Activated CD4-positive, alpha-beta memory T cell treated with anti-CD3 and anti-CD28 coated beads for 36 hours (primary cell): ENCODE measurements at places on chromosomes 5 and 9.

DNA sequence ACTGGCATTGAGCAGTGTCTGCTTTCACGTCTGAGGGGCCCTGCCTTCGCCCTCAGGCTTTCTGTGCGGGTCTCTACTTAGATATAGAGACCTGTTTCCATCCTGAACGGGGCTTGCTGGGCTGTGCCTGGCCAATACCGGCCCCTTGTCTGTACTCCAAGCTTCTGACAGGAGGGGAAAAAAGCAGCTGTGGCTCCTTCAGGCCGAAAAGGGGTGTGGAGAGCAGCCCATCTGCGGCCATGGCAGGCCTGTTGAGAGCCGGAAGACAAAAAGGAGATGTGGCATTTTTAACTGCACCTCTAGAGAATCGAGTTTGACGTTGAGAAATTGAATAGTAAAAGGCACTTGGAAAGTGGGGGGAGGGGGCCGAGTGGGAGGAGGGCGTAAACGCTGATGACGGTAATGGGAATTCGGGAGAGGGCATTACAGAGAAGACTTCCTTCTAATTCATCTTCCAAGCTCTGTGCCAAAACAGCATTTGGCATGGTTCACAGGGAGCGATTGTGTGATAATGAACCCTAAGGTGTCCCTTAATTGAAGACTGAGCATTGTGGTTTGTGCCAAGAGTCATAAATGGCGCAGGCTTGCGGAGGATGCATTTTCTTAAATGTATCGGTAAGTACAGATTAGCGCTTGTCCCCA is 25.1 kb upstream of the PRDM12 start:
- no peak for DNase-seq

GRCh38 chr9:98204692-98205091 is 12.3 kb upstream of the CORO2A start:
- DNase-seq, result no peak

DNA sequence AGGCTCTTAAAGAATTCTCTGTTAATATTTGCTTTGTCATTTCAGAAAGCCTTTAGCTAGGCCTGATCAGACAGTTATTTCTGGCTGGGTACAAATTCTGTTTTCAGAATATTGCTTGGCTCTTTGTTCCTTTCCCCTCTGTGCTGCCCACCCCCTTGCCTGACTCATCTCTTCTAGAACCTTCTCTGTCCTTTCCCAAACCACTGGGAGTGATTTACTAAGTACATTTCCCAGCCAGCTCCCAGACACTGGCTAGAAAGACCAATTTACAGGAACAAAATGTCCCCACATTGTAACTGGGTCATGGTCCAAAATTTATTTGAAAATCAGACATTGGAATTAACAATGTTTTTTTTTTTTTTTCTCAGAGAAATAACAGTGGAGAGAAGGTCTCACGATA is 133.1 kb upstream of the MAP1B start:
- DNase-seq, result no peak

DNA sequence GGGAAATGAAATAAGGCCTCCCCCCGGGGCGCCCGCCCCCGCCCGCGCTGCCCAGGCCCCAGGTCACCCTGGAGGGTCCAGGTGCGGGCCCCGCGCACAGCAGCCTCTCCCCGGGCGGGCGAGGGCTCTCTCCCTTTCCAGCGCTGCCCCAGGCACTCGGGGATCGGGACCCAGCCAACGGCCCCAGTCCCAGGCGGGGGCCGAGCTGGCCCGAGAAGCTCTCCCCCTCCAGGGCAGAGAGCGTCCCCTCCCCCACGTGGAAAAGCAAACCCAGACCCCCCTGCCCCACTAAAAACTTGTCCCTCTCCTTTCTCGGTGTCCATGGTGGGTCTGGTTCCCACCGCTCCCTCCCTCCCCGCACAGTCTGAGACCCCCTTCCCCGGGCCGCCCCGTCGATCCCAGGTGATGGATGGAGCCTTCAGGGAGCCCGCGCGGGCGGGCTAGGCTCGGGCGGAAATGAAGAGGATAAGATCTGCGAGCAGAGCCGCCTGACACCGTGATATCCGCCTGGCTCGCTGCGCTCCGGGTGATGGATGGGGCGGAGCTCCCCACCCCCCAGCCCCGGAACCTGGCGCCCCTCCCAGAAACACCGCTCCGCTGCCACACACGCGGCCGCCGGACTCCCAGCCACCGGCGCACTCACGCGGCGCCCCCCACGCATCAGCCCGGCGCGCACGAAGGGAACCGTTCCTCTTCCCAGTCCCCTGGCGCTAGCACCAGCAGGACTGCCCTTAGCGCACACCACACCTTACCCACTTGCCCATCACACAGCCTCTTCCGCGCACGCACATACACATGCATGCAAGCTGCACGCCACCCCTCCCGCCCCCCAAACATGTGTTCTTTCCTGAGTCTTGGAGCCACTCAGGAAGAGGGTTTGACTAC is 81.7 kb upstream of the ZBTB43 start:
- DNase-seq, result peak; percentile 85

GRCh38 chr5:174045470-174046025 is at the start of gene NSG2:
Gene NSG2 (plus strand): TSS chr5:174045706. CDS start chr5:174046756, 1,050 bp downstream.
- peak; percentile 59 for DNase-seq

DNA sequence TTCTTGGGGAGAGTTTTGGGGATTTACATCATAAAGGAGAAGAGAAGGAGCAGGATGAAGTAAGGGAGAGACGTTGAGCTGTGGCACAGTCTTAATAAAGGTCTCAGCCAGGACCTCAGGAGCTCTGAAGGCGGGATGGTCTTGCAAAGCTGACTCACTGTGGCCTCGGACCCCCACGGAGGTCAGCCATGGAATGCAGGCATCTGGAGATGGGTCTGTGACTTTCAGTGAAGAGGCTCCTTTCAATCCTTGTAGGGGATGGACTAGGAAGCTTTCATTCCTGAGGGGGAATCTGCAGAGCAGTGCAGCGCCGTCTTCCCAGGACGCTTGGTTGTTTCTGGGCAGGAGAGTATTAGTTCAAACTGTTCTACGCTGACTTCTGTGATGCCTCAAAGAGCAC is 65.7 kb upstream of the BASP1 start:
- DNase-seq, result no peak

DNA sequence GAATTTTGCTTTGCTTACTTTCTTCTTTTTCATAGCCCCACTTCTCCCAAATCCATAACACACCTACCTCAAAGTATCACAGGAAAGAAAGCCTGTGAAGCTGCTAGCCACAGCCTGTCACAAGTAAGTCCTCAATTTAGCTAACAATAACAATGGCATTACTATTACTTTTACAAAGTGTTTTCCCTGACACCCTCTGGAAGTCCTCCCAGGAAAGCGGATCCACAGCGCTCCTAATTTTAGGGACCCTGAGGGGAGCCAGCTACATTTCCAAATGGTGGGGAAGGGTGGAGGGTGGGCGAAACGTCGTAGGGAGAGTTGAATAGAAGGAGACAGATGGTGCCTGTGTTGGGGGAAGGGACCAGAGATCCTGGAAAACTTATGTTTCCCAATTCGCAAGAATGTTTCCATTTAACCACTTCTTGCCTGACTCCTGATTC is 523 bp upstream of the WWC1 start:
- DNase-seq, result no peak

GRCh38 chr9:73231203-73231602 is 79.5 kb downstream of the ANXA1 start:
- no peak for DNase-seq

DNA sequence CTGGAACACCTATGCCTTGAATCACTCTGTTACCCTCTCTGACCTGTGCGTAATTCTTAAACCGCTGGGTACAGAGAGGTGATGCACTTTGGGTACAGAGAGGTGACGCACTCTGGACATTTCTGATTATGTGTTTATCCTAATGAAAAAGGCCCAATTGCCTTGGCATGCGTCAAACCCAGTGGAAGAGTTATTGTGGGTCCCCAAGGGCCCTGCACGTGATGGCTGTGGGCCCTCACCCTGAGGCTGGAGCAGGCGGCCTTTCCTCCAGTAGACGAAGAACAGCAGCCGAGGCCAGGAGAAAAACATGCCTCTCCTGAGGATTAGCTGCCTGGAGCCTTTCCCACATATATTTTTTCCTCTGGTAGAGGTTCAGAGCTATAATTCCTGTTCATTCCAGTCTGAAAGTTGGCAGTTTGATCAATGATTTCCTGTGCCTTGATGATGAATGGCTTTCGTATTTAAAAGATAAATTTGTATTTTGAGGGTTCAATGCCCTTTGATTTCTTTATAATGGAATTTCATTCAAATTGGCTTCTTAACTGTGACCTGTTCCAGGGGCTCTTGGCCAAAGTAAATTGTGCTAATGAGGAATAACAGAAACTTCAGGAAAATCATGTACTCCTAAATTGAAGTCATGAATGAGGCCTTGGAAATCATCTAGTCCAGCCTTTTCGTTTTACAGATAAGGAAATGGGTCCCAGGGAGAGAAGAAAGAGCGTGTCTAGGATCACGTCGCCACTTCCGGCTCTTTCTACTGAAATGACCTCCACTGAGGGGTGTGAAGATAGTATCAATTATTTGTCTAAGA is 22.8 kb downstream of the ACER2 start:
- no peak for DNase-seq

DNA sequence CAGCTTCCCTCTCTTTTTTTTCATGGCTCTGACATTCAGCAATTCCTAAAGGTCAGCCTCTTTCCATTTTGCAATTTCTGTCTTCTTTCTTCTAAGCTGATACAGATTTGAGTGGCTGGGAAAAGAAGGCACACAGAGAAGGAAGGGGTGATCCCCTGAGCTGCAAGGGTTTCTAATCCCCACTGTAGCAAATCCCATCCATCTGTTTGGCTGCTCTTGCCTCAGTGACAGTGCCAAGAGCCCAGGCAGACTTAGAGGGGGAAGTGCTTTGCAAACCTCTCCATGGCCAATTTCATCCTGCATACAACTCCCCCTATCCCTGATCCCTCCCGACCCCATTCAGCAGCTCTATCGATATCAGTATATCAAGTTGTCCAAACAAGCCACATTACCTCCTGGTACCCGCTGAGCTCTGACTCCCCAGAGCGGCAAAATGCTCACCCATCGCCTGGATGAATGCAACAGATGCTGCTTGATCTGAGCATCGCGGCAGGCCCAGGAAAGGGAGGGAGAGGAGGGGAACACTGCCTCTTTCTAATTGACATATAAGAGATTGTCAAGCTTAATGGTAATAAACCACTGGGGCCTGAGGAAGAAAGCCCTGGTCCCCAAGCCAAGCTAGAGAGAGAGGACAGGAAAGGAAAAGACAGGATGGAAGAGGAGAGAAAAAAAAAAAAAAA is 268.9 kb downstream of the ASTN2 start:
- no peak for DNase-seq

DNA sequence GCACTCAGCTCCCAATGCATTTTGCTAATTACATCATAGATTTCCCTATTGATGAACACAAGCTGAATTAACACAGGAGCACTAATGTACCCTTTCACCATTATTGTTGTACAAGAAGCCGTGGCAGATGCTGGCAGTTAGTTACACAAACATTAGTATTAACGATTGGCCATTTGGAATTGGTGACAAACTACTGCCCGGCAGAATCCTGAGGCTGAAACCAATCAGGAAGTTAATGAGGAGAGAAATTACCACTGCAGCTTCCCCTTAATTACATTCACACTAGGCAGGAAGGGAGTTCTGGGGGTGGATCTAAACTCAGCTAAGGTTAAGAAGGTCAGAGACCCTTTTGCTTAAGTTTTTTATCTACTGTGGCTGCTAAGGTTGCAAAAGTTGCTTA is 9.6 kb upstream of the DMRT3 start:
- DNase-seq, result no peak

- no peak for DNase-seq
Measured at GRCh38 chr9:69211424-69212036, 37.5 kb downstream of the TJP2 start.

DNA sequence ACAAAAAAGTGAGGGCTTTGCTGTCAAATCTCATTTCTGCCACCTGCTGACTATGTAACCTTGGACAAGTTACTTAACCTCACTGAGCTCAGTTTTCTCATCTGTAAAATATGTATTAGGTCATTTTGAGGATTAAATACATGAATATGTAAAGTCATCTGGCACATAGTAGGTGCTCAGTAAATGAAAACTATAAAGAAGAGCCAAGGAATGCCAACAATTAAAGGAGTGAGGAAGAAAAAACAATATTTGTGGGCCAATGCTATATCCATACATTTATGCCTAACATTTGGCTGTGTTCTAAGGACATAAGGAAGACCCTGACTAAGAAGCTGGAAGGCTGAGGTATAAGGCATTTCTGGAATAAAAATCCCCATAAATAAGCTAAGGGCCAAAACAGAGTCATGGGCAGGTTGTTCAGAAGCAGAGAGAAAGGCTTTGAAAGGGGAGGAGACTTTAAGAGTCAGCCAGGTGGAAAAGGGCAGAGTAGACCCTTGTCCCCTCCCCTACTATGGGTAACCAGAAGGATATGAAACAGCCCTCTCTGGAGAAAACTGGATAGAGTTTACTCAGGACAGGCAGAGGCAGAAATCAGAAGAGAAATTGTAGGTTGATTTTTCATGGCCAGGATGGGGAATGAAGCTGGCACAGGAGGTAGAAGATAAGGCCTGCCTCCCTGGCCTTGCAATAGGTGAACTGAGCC is 47.6 kb upstream of the SIL1 start:
- no peak for DNase-seq

GRCh38 chr9:134329886-134330285 is 3.6 kb downstream of the RXRA start:
- no peak for DNase-seq

GRCh38 chr5:122377026-122377425 is 65.0 kb downstream of the SNCAIP start:
- DNase-seq, result no peak

GRCh38 chr9:107351382-107352045 is 68.4 kb downstream of the RAD23B start:
- DNase-seq, result no peak

DNA sequence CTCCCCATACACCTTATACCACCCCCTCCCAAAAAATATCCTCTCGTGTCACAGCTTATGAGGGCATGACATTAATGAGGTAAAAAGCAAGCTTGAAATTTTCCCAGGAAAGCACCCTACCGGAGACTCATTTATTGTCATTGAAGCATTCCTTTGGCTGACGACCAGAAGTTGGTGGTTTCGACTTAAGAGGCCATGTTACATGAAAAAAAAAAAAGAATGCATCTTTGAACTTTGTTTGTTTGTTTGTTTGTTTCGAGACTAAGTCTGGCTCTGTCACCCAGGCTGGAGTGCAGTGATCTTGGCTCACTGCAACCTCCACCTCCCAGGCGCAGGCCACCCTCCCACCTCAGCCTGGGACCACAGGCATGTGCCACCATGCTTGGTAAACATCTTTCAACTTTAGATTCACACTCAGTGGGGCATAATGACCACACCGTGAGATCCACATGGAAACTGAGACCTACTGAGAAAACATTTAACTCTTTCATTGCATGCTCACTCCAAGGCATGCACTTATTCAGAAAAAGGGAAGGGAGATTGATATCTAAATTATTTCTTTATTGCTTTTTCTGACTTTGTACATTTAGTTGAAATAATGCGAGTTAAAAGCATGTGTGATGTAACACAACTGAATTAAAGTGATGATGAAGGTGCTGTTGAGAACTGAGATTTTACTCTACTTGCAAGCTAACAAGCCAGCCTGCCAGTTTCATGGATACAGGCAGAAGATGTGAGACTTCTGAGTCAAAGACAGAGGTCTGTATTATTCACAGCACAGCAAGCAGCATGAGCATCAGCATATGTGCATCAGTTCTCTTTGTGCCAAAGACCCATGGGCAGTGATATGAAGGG is 5.1 kb upstream of the RAB14 start:
- DNase-seq, result no peak

GRCh38 chr5:13660072-13660471 is 284.4 kb downstream of the DNAH5 start:
- no peak for DNase-seq

GRCh38 chr5:91541696-91542095 is 158.6 kb upstream of the ARRDC3 start:
- DNase-seq, result no peak
